SJSA1 (cell line): ENCODE measurements at places on chromosomes 7 and 10.
A peak's percentile ranks its signal among the peaks of the same experiment; 100 is the strongest.

- DNase-seq: no peak
Observed at GRCh38 chr7:27616914-27617548, 45.7 kb downstream of the HIBADH start.

- DNase-seq: peak; percentile 46
Observed at GRCh38 chr10:110304394-110304779, 333 bp downstream of the SMNDC1 start.

DNA sequence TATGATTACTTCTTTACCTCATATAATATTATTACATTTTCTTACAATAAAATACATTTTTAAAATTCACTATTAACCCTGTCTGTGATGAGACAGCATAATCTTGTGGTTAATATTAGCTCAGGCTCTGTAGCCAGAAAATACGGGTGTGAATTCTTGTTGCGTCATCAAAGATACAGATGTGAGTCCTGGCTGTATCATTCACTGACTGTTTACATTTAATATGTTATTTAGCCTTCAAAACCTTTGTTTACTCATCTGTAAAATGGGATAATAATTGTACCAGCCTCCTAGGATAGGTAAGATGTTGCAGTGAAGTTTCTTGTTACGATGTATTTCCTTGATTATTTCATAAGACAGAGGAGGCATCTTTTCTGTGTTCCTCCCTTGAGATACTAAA is 184.7 kb upstream of the PRPS1L1 start:
- DNase-seq: no peak

DNA sequence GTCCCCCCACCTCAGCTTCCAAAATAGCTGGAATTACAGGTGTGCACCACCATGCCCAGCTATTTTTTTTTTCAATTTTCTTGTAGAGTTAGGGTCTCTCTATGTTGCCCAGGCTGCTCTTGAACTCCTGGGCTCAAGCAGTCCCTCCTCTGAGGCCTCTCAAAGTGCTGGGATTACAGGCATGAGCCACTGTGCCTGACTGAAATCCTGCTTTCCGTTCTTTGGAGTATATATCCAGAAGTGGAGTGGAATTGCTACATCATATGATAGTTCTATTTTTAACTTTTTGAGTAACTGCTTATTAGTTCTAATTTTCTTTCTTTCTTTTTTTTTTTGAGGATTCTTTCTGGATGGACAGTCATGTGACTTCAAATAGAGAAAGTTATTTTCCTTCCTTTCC is 62.9 kb upstream of the ZMIZ2 start:
- DNase-seq: no peak

DNA sequence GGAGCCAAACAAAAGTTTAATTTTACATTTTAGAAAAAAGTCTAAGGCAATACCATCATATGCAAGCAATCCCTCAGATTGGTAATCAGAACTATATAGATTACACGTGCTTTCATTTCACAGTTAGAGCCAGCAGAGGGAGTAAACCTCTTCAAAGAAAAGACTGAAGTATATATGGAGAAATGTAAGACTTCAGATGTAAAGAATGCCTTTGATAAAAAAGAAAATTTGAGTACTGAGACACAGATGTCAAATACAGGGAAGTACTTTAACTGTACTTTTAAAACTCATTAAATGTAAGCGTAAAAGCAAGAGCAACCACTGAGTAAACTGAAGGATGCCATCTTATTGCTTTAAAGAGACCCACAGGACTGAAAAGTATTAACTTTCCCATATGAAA is 101.4 kb upstream of the FAM133B start:
- DNase-seq: peak; percentile 60

- DNase-seq: no peak
Observed at GRCh38 chr7:135960709-135961451, 16.3 kb downstream of the MTPN start.

- DNase-seq: no peak
Observed at GRCh38 chr10:117316701-117317100, 58.5 kb downstream of the PDZD8 start.

- no peak for DNase-seq
Observed at GRCh38 chr7:146172112-146172511, 55.5 kb downstream of the CNTNAP2 start.

GRCh38 chr10:70568781-70569495 is 33.6 kb downstream of the PRF1 start:
- no peak for DNase-seq

DNA sequence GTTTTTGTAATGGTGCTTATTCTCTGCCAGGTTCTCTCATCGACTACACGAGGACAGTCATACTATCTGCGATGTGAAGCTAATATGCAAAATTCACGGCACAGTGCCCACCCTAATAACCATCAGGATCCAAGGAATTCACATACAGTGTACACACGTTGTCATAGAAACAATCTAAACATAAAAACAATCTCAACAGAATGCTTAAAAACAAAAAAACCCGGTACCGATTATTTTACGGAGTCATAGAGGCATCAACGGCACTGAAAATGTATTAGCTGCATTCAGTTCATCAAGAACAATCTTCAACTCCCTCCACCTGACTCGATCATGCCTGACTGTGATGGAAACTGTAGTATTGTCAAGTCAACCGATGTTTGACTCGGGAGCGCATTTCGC is 628 bp downstream of the MRPS33 start:
- DNase-seq: no peak

- DNase-seq: no peak
Observed at GRCh38 chr10:7243873-7244272, 167.0 kb downstream of the SFMBT2 start.

GRCh38 chr10:26555719-26556368 is 117.7 kb downstream of the APBB1IP start:
- no peak for DNase-seq
